ENCODE measurements at places on chromosomes 4 and X. TPM values are rescaled to one million over a fixed set of nuclear protein-coding genes. Genes with fewer than 3 reads are reported as not detected.

EDA gene
- 0.10 TPM for total RNA-seq

GRCh38 chr4:168514249-168514852, 17.5 kb downstream of the PALLD start:
- DNase-seq = no peak

- no peak for DNase-seq
Observed at GRCh38 chr4:6562931-6563901, 11.8 kb upstream of the MAN2B2 start.

DNA sequence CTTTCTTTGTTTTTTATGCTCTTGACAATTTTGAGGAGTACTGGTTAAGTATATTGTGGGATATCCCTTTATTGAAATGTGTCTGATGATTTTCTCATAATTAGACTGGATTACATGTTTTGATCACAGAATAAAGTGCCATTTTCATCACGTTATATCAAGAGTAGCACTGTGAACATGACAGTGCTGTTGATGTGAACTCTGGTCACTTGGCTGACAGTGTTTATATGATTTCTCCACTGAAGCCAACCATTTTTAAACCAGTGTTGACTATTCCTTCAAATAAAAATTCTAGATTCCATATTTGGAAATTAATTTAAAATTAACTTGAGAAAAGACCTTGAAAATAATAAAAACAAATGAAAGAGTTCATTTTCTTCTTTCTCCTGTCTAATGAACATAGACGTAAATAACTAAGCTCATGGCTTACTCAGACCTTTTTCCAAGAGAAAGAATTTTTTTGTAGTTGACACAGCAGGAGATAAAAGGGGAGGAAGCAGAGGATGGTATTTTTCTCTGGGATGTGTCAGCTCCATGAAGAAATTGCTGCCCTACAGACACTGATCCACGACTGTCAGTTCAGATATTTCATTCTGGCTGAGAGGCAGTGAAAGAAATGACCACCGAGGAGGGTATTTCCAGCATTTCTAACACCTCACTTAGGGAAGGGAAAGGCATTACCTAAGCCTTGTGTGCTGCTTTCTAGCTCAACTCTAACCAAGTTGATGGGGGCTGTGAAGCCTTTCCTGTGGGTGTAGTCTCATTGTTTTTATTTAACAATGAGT, 150.9 kb upstream of the ANK2 start:
- no peak for DNase-seq

P2RY4 gene
- not detected for total RNA-seq

- DNase-seq = no peak
Observed at GRCh38 chr4:128298146-128298758, 10.6 kb upstream of the PGRMC2 start.

DNA sequence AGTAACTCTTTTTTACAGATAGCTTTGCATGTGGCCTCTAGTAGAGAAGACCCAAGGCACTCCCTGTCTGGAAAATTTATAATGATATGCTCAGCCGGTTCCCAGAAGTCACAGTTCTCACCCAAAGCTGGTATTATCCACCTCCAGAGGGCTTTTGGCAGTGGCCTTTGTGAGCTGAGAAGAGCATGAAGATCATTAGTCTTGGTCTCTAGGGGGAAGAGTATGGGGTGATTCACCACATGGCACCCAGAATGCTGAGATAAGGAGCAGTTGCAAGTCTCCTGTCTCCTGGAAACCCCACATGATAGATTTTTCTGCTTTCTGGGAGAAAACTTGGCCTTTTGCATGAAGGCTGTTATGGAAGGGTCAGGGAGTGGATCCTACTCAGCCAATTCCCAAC, 75.4 kb upstream of the PRPS1 start:
- no peak for DNase-seq

DNA sequence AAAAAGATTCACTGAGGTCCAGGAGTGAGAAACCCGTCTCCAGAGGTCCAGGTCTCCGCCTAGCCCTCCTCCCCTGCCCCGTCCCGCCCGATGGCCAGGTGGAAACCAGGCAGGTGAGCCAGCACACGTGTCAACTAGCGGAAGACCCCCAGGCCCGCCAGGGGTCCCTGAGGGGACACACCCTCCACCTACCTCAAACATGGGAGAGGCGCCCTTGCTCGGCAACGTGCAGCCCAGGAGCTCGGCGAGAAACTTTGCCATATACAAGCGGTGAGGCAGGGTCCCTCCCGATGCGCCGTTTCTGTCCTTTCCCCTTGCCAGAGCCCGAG, 330.0 kb downstream of the HNRNPD start:
- no peak for DNase-seq

GRCh38 chrX:20015422-20015821, 24.6 kb upstream of the BCLAF3 start:
- DNase-seq = no peak

KIAA1210 gene
- not detected for total RNA-seq

DNA sequence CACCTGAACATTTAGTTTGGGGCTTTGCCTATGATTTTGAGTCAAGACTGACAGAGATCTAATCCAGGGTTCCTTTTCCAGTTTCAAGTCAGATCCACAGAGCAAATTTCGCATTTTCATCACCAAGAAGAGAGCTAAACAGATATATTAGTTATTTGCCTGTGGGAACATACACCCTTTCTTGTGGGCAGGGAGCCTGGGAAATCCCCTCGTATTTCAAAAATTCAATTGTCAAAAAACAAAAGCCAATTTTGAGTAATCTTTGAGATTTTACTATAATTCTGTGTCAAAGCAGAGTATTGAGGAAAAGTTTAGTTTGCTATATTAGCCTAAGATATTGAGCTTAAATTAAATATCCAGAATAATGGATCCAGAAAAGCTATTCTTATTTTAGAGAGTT, 56.6 kb downstream of the AFM start:
- DNase-seq = no peak
